ENCODE measurements at places on chromosomes 2 and 18.

DNA sequence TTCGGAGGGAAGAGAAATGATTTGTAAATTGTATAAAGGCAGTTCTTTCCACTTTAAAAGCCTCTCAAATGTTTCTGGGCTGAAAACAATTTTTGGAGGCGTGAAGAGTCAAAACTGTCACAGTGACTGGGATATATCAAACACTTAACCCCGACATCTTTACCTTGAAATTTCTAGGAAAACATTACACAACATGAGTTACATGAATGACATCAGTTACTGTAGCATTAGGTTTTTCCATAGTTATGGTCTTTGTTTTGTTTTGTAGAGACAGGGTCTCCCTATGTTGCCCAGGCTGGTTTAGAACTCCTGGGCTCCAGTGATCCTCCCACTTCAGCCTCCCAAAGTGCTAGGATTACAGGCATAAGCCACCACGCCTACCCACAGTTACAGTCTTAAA lies 25.7 kb downstream of the MSH6 start:
- DNase-seq = no peak

GRCh38 chr2:165827016-165827920 lies 33.2 kb upstream of the GALNT3 start:
- no peak for DNase-seq

GRCh38 chr18:24397131-24397693 lies 412 bp downstream of the OSBPL1A start:
- DNase-seq = peak; percentile 22

DNA sequence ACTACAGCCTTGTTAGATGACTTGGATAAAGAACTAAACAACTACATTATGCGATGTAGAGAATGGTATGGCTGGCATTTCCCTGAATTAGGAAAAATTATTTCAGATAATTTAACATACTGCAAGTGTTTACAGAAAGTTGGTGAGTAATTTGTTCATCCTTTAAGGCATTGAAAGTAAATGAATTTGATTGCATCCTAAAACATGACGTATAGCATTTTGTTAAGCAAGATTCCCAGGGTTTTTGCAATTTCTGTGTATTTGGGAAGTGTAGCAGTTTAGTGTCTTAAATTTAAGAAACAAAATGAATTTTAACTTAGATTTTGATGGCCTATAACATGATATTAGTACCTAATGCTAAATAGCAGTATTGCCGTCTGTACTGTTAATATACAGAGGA lies 24.8 kb downstream of the NOP58 start:
- DNase-seq = no peak

DNA sequence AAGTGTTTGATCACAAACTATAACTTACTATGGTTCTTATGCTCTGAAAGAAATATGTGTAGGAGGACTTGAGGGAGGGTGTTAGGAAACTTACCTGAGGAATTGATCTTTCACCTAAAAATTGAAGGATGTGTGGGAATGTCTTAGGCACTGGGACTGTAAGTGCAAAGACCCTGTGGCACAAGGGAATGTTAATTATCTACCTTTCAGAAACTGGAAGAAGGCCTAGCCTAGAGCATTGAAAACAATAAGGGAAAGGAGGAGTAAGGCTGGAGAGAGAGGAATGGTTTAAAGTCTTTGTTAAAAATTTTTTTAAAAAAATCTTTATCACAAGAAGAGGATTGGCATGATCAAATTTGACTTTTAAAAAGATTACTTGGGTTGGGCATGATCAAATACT lies 7.9 kb downstream of the AFTPH start:
- no peak for DNase-seq

GRCh38 chr2:88684519-88684918 lies 7.0 kb upstream of the RPIA start:
- no peak for DNase-seq

DNA sequence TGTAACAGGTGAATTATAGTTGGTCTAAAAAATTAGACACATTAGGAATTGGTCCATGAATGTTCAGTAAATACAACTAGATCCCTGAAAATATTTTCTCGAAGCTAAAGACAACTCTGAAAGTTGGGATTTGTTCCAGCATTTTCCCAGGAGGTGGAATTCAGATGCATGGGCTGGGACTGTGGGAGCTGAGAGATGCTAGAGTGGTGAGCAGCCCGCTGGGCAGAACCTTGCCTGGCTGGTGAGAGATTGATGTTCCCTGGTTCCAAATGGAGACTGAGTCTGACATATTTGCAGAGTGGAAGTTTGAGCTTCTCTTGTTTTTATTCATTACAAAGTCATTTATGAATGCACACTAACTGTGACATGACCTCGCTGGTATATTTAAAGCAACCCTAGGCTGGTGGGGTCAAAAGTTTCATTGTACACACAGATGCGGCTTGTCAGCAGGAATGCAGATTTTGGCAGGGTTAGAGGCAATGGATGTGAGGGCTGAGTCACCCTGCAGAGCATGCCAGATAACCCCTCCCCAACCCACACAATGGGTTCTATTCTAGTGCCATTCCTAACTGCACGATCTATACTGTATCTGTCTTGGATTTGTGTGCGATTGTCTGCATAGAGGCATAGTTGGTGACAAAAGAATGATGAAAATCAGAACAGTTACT lies 23.5 kb upstream of the TMEM178A start:
- DNase-seq = no peak

GRCh38 chr18:54094474-54094873 lies 130.0 kb downstream of the MBD2 start:
- DNase-seq = no peak

Data from cerebellum (tissue), 4 donors.